ENCODE measurements at places on chromosomes 16 and 17.

DNA sequence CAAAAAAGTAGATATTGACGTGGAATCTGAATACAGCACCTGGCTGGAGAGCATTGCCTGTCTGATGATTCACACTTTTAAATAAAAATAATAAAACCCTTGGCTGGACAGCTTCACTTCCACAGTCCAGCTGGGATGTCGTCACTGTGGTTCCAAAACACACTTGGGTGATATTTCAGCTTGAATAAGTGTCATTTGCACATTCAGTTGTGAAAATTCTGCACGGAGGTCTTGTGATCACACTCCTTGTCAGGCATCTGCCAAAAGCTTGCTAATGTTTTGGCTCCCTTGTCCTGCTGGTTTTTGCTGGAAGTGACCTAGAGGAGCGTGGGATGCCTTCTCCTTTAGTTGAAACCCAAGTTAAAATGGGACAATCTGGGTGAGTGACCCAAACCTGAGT is 60.7 kb downstream of the PCTP start:
- no peak for DNase-seq

- no peak for DNase-seq
Measured at GRCh38 chr17:58741121-58741625, 14.5 kb upstream of the PPM1E start.

GRCh38 chr16:77289331-77289809 is 90.2 kb downstream of the SYCE1L start:
- DNase-seq, result no peak

DNA sequence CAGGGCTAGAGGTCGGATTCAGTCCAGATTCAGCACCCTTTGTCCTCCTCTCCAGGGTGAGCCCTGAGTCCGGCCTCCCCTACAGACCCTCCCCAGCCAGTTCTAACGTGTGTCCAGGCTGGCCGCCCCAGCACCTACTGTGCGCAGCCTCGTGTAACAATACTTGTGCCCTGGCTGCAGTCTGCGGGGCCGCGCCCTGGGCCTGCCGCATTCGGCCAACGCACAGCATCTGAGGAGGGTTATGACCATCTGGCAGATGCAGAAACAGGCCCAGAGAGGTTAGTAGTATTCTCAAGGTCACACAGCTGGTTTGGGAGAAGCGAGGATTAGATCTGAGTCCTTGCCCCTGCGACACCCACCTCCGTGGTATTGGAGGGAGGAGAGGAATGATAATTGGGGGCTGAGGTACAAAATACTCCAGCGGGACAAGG is 968 bp downstream of the RIPOR1 start:
- DNase-seq, result no peak

DNA sequence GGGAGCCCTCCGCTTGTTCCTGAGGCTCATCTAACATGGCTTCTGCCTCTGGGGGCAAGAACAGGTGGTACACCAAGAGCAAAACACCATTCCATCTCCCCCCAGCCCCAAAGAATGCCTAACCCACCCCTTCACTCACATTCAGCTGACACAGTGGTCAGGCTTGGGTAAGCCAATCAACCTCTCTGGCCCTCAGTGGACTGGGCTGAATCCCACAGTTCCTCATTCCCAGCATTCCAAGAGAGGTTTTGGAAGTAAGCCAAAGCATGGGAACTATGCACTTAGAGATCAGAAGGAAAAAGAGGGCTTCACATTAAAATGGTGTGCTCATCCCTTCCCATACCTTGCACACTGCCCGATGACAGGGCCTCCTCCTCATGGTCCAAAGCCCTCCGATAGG is 7.8 kb downstream of the PIGS start:
- DNase-seq, result no peak

DNA sequence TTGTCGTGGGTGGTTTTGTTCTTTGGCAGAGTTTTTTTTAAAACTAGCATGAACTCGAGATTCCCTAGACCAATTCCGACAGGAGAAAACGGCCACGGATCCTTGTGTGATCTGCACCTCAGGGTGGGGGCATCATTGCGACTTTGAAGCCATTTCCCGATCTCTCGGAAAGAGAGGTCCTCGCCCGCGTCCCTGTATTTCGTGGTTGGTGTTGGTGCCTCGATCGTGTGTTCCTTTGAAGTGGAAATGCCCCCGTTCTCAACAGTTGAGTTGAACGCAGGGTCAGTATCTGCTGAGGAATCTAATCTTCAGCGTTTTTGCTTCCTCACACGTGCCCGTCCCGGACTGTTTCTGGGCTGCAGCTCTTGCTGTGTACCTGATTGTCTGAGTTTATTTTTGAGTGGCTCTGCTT is 1.1 kb downstream of the CRAMP1 start:
- no peak for DNase-seq

DNA sequence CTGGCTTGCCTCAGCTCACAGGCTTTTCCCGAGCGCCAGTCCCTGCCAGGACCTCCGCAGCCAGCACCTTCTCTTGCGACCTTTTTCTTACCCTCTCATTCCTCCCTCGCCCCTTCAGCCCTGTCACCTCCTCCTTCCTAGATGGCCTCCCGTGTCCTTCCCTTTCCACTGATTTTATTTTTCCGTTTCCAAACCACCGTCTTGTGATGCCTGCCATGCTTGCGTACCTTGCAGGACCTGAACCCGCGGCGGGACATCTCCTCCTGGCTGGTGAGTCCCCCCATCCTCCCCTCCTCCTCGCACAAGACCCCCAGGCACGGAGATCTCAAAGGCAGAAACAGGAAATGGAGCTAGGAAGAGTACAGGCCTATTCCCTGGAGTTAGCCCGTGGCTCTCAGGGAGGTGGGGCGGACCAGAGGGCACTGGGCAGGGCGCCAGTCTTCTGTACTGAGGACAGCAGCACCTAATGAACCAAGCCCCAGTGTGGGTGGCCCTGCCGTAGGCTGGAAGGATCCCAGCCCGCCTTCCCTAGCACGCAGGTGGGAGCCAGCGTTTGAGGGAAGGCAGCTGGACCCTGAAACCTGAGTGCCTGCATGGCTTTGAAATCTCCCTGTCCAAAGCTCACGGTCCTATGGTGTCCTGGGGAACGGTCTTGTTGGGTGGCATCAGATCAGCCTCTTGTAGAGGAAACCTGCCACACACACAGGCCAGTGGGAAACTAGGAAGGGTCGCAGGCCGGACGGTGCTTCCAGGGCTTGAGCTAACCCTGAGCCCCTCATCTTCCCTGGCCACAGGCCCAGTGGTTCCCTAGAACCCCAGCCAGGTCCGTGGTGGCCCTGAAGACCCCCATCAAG is 612 bp downstream of the CISD3 start:
- DNase-seq, result no peak

DNA sequence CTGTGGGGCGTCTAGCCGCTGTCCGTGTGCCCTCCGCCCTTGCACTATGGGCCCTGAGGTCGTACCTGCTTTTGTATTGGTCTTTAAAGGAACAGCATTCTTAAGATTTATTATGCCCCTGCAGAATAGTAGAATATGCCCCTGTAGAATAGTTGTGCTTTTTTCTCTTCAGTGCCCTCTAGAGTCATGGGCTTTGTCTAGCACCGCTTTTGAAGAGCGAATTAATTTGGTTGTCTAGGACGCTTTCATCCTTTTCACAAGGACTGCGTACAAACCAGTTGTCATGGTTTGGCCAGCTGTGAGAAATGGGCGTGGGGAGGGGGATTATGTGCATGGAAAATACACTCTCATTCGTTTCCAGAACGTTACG is 621 bp downstream of the CEP95 start:
- peak; percentile 79 for DNase-seq

DNA sequence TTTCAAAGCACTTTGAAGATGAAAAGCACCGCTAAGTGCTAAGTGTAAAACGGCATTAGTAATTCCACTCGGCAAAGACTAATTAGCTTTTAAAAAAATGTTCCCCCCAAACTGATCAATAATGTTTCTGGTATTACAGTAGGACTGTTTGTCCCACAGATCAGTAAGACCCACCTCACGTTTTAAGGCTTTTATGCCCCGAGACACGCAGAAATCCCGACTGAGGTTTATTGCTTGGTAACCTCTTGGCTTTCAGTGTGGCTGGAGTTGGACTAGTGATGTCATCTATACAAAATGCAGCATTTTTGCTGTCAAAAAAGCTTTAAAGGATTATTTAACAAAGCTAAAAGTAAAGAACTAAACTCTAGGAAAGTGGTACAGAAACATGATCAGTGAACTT is 414.6 kb upstream of the PSMD7 start:
- no peak for DNase-seq

DNA sequence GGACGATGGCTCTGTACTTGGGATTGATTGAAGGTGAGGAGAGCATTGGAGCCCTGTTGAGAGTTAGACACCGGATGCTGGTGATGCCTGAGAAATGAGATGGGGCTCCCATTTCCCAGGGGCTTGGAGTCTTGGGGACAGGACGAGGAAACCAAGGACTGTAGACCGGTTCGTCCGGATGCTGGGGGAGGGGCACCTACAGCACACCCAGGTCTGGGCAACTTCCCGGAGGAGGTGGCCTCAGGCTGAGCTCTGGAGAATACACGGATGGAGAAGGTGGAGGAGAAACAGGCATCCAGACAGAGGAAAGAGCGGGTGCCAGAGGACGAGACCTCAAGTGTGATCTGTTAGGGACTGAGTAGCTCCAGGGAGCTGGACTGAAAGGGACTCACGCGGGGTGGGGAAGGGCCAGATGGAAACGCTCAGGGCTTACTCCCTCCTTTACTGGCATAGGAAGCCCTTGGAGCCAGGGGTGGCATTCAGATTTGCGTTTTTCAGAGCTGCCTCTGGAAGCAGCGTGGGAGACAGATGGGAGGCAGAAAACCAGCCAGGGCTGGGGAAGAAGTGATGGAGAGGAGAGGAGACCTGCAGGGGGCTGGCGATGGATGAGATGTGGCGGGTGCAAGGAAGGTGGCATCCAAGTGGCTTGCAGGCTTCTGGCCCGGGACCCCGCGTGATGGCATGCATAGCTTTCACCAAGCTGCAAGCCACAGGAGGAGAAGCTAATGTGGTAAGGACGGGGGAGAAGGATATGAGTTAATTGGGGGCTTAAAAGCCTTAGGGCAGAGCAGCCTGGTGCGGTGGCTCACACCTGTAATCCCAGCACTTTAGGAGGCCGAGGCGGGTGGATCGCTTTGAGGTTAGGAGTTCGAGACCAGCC is 8.3 kb downstream of the C1QTNF1 start:
- no peak for DNase-seq

DNA sequence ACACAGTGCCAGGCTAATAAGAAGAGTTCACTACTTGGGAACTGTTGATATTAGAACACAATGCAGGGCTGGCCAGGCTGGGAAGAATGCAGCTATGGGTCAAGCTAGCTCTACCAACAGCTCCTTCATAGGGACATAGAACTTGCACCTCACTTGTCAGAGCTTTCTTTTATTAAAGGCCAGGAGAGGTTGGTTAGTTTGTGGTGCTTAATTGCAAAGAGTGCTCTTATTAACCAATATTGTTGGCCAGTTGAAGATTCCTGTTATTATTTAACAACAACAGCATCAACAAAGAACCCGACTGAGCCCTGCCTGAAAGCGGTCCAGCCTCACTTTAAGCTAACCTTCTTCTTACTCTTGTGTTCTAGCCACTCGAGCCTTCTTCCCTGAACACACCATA is 43.4 kb upstream of the ANKFN1 start:
- no peak for DNase-seq

- no peak for DNase-seq
Measured at GRCh38 chr16:68276223-68276622, 11.9 kb downstream of the SLC7A6 start.

GRCh38 chr17:72223866-72224291 is 103.1 kb downstream of the SOX9 start:
- DNase-seq, result no peak

DNA sequence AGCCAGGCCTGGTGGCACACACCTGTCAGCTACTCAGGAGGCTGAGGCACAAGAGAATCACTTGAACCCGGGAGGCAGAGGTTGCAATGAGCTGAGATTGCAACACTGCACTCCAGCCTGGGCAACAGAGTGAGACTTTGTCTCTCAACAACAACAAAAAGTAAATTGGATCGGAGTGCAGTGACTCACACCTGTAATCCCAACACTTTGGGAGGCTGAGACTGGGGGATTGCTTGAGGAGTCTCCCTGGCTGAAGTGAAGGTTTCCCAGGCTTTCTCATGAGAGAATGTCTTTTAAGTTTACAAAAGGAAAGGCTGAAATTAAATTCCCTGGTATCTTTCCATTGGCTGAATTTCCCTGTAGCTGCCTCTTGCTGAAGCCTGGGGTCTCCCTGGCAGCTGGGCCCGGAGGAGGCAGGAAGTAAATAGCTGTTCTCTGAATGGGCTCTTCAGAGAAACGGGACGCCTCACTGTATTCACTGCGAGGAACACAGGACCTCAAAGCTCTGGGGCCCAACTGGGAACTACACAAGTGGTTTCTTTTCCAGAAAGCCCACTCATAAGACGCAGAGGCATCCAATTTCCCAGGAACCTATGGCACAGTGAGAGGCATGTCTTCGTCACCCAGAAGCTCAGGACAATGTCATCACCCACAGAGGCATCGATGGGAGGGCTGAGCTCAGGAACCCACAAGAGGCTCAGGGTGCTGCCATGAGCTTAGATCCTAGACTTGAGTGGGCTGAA is 77.4 kb upstream of the SMURF2 start:
- DNase-seq, result no peak

GRCh38 chr16:65195998-65196397 is 74.1 kb upstream of the CDH11 start:
- no peak for DNase-seq

- DNase-seq, result no peak
Measured at GRCh38 chr17:75110234-75110937, 617 bp downstream of the ARMC7 start.

GRCh38 chr16:77652399-77652798 is 69.9 kb upstream of the NUDT7 start:
- DNase-seq, result no peak

DNA sequence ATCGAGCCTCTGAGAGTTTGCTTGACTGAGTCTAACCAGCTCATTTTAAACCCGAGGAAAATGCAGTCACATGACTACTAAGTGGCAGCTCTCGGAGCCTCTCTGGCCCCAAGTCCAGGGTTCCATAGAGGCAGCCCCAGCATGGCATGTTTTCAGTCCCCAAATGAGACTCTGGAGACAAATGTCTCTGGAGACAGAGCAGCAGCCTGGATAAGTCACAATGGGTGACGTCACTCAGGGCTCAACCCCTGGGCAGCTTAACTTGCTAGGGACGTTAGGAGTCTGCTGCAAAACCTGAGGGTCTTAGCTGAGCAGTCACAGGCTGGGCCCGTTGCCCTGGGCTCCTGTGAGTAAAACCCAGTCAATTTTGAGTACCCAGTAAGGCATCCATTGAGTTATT is 6.9 kb upstream of the STH start:
- DNase-seq, result no peak

GRCh38 chr16:9125658-9126505 is 34.4 kb downstream of the HAPSTR1 start:
- no peak for DNase-seq

DNA sequence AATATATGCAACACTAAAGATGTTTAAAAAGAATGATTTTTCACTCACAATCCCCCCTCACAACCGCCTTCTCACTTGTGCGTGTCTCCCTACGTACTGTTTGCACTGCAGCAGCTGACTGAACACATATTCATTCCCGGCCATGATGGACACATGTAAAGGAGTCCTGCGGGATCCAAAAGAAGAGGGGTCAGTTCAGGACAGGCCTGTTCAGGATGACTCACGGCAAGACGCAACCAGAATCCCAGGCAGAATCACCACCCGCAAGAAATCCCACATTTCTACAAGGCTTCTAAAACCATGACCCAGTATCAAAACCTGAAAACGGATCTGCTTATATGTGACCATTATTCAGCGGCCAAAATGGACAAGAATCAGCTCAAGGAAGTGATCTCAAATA is 52.3 kb downstream of the CYB5D2 start:
- DNase-seq, result no peak

- DNase-seq, result no peak
Measured at GRCh38 chr16:104928-105327, 26.9 kb downstream of the MPG start.

GRCh38 chr16:2471653-2472487 is 773 bp downstream of the NTN3 start:
- DNase-seq, result no peak
